ENCODE measurements at places on chromosomes 3 and 15.
A peak's percentile ranks its signal among the peaks of the same experiment; 100 is the strongest.

DNA sequence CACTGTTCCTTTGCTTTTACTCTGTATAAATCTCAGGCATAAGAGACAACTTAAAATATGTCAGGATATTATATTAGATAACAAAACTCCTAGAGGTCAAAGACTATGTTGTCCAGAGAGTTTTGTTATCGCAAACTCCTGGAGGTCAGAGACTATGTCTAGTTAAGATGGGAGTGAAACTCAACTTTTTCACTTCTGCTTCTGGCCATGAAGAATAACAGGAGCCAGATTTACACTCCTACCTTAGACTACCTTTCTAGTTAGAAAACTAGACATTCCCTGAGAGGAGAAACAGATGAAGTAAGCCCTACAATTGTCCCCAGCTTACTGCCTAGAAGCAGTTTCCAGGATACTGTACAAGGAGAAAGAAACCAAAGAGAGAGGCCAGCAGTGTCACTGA is 255.4 kb upstream of the UBE2E1 start:
- DNase-seq, result no peak

- peak; percentile 48 for DNase-seq
These were observed 20.3 kb upstream of the NOX5 start for GRCh38 chr15:68994149-68994548.

- no peak for DNase-seq
These were observed 3.2 kb upstream of the FSIP1 start for GRCh38 chr15:39785841-39786240.

- DNase-seq, result no peak
These were observed 7.3 kb upstream of the ISLR2 start for GRCh38 chr15:74123131-74123429.

DNA sequence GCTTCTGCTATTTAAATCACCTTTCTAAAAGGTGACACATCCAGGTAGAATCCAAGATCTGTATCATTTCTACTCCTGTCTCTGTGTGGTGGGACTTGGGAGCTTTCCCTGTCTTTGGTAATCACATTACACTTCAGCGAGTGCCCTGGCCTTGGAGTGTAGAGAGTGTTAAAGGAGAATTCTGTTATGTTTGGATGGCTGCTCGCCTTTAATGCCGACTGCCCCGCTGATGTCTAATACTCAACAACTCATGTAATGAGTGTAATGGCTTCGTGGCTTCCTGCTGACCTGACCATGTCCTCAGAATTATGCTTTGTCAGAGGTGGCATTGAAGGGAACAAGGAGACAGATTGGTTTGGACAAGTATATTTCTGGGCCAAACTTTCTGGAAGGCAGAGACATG is 66.3 kb upstream of the LRTM1 start:
- DNase-seq, result no peak

GRCh38 chr3:185712337-185712736 is 112.5 kb downstream of the IGF2BP2 start:
- no peak for DNase-seq

GRCh38 chr3:155316426-155316825 is 22.9 kb upstream of the STRIT1 start:
- DNase-seq, result no peak

DNA sequence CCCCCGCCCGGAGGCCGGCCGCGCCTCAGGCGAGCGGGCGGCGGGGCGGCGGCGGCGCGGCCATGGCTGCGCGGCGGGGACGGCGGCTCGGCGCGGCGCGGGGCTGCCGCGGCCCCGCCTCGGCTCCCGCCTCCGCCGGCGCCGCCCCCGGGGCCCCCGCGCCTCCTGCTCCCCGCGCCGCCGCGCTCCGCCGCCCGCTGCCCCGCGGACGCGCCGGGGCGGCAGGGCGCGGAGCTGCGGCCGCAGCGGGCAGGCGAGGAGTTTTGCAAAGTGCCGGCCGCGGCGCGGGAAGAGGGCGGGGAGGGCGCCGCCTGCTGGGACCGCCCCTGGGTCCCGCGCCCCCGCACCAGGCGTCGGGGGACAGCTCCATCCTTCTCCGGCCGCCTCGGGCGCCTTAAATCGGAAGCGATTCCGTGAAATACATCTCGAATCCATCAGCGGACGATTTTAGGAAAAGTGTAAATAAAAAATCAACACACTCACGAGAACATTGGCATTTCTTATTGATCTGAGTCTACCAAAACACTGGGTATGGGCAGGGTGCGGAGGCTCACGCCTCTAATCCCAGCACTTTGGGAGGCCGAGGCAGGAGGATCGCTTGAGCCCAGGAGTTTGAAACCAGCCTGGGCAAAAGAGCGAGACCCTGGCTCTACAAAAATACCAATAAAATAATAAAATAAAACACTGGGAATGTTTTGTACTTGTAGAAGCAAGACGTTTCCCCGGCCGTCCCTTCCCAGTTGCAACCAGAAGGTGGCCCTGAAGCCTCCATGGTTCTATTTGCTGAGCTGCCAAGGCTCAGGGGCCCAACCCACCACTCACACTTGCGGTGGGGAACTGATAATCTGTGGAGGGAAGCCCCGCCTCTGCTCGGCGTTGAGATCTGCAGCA is 136.9 kb downstream of the NUP210 start:
- DNase-seq, result no peak

DNA sequence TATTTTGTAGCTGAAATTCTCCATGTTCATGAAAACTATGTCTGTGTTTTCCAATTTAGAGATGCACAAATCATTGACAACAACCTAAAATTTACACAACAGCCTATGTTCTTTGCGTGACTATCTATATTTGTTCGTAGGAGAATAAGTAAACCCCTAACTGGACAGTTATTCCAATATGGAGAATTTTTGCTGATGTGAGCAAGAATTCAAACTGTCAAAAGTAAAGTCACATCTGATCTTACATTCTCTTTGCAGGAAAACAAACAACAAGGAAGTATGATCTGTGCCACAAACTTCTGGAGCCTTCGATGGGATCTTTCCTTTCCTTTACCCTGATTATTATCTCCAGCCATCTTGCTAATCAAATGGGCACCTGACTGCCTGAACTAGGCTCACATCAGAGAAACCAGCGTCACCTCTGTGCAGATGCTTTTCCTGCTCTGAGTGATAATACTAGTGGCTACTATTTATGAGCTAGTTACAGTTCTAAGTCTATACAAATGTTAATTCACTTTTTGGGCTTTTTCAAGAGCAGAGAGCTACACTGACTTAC is 18.3 kb upstream of the KCNMB3 start:
- DNase-seq, result no peak

DNA sequence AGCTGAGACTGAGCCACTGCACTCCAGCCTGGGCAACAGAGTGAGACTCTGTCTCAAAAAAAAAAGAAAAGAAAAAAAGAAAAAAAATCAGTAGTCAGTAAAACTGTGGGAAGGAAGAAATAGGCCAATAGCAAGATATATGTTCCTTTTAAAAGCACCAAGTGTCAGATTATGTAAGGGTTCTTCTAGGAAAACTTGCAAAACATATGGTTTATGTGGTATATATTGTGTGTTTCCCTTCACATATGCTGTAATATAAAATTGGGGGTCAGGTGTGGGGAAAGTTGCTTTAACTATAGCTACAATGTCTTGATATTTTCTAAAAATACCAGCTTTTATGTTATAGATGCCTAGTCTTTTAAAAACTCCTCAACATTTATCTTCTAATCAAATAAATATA is 64.6 kb downstream of the ESYT3 start:
- no peak for DNase-seq

- DNase-seq, result peak; percentile 79
These were observed 60.1 kb downstream of the PCOLCE2 start for GRCh38 chr3:142828703-142829305.

GRCh38 chr3:150062492-150062891 is 91.8 kb upstream of the PFN2 start:
- no peak for DNase-seq

GRCh38 chr3:37763309-37763708 is 98.4 kb upstream of the CTDSPL start:
- no peak for DNase-seq

- no peak for DNase-seq
These were observed 275.8 kb upstream of the RBMS3 start for GRCh38 chr3:29004885-29005599.

- no peak for DNase-seq
These were observed 39.1 kb upstream of the GATM start for GRCh38 chr15:45417303-45417950.

DNA sequence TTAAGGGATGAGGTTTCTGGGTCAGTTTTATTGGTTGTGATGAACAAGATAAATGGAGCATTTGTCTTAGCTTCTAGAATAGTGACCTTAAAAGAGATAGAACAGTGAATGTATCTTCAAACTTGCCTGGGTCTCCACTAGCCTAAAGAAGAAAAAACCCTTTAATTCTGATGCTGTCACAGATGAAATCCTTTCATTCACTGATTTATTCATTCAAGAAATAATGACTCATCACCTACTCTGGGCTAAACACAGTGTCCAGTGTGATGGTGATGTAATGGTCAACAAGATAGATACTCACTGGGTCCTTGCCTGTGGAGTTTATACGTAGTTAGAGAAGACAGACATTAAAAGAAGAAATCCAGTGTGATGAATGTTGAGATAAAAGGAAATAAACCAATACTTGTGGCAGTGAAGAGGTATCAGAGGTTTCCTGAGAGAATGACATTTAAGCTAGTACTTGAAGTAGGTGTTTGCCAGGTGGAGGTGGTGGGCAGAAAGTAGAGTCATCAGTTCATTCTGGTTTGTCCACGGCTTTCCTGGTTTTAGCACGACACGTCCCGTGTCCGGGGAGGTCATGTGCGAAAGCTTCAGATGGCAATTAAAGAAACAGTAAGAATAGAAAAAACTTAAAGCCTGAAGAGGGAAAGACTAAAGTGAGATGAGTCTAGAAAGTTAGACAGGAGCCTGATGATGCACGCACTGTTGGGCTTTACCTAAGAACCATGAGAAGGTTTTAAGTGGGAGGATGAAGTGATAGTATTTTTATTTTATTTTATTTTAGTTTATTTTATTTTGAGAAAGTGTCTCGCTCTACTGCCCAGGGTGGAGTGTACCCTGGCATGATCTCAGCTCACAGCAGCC is 18.5 kb downstream of the PAK2 start:
- DNase-seq, result no peak

- no peak for DNase-seq
These were observed 102.1 kb downstream of the RFTN1 start for GRCh38 chr3:16411441-16411840.

DNA sequence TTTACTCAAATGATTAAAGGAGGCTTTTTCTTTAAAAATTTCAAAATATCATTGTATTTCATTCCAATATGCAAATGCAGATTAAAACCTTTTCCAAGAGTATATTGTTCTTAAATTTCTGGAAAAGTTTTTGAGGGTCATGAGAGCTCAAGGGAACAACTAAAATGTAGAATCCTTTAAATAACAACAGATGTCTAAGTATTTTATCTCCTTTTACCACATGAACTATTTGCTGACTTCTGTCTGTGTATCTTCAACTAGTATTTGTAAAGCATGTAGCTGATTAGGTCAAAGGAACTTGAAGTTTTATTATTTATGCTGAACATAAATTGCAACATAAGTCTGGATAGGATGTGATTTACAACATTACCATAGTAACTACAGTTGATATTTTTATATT is 402.6 kb downstream of the CNTN6 start:
- DNase-seq, result no peak

DNA sequence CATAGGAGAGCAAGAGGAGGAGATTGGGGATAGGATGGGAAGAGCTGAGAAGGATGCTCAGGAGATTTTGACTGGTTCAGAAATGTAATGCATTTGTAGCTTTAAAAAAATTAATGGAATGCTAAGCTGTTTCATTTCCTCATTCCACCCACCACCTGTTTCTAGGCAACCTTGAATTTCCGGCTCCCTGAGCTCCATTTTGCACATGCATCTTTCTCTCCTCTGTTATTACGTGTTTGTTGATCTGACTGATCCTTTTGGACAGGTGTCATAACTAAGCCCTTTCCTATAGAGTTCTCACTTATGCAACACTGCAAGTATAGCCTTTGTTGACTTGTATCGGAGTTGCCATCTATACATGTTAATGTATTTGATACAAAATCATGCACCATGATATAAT is 4.3 kb downstream of the TMPRSS7 start:
- no peak for DNase-seq

DNA sequence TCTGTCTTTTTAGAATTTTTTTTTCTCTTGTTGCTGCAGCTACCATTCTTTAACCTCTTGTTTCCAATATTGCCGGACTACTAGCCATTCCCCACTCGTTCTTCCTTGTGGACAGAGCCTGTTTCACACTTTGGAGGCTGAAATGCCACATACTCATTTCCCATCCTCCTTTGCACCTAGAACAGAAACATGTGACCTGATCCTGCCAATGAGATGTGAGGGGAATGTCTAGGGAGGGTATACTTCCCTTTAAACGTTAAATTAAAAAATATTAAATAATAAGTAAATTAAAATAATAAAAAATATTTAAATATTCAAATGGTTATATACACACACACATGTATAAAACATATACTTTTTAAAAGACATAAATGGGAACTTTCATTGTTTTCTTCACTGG is 20.6 kb upstream of the MDFIC2 start:
- DNase-seq, result no peak

GRCh38 chr3:155946178-155946577 is 75.7 kb downstream of the GMPS start:
- no peak for DNase-seq

DNA sequence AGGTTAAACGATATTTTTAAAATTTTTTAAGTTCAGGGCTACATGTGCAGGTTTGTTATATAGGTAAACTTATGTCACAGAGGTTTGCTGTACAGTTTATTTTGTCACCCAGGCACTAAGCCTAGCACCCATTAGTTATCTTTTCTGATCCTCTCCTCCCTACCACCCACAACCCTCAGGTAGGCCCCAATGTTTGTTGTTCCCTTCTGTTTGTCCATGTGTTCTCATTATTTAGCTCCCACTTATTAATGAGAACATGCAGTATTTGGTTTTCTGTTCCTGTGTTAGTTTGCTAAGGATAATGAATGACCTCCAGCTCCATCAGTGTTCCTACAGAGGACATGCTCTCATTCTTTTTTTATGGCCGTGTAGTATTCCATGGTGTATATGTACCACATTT is 14.9 kb downstream of the FAM162A start:
- no peak for DNase-seq

GRCh38 chr3:16720367-16720940 is 115.2 kb upstream of the DAZL start:
- no peak for DNase-seq

GRCh38 chr3:172751175-172751704 is 714 bp downstream of the ECT2 start:
- no peak for DNase-seq

DNA sequence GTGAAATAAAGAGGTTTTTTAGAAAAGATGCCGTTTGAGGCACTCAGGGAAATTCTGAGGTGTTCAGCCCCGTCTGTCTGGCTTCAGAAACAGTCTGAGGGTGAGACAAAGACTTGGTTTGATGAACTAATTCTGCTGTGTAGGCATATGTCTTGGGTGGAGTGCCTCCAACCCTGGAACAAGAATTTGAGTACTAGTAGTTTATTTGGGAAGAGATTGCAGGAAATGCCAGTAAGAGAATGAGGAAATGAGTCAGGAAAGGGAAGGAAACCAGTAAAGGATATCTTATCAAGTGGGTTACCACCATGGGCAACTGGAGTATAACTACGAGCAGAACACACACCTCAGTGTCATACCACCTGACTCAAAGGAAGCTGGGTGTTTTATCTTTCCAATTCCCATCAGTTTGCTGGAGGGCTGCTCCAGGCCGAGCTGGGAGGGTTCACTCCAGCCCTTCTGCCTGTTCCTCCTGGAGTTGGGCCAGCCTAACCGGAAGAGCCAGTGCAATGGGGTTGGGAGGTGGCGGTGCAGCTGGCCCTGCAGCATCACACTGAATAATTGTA is 75.3 kb downstream of the TGFBR2 start:
- no peak for DNase-seq

- DNase-seq, result no peak
These were observed 17.4 kb downstream of the CCDC12 start for GRCh38 chr3:46959161-46959511.
